ENCODE measurements at places on chromosomes 13 and 19.

- peak; percentile 34 for DNase-seq
Measured at GRCh38 chr19:39497996-39498797, 550 bp upstream of the DLL3 start.

DNA sequence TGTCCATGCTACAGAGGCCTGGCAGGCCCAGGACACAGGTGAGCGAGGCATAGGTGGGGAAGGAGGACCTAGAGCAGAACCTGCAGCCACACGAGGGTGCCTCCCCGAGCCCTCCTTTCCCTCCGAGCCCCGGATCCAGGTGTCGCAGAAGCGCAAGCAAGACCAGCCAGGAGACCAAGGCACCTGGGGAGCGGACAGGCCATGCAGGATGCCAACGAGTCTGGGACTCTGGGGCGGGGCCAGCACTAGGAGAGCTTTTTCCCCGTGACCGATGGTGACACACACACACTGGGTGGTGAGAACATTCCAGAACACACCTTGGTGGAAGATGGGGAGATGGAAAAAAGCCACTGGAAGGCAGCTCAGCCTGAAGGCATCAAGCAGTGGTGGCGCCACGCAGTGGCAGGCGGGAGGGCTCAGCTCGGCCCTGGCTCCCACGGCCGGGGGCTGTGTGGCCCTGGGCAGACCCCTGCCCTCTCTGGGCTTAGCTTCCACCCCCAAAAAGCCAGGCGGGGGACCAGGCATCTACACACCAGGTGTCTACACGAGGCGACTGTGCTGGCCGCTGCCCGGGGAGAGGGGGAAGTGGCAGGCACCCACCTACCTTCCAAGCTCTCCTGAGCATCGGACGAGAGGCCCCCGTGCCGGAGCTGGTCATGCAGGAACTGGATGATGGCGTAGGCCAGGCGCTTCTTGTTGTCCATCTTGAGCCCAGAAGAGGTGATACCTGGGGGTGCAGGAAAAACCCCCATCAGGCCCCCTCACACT lies 14.5 kb downstream of the SGTA start:
- no peak for DNase-seq

- DNase-seq, result no peak
Measured at GRCh38 chr19:12698138-12698537, 1.7 kb upstream of the FBXW9 start.

DNA sequence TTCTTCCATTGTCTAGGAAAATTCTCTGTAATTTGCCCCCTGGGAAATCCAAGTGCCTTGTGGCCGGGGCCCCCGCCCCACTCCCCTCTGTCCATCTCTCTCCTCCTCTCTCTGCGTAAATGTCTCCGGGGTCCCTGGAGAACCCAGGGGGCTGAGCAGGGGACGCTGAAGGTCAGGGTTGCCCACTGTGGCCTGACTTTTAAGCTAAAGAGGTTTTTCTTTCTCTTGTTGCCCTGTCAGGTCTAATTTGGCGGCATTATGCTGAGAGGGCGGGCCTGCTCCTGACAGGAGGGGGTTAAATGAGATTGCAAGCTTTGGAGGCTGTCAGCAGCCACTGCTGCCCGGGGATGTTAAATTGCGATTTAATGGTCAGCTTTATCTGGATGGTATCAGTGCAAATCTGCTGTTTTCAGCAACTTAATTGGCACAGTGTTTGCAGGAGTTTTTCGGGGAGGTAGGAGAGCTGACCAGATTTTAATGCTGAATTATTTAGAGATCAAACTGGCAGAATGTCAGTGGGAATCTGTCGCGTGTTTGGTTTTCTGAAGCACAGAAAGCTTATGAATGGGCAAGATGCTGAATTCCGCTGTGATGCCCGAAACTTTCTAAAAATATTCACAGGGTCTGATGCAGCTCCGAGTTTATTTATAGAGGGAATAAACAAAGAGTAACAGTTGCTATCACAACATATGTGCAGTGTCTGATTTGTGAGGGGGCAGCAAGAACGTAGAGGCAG lies 93.2 kb upstream of the SOX1 start:
- no peak for DNase-seq

DNA sequence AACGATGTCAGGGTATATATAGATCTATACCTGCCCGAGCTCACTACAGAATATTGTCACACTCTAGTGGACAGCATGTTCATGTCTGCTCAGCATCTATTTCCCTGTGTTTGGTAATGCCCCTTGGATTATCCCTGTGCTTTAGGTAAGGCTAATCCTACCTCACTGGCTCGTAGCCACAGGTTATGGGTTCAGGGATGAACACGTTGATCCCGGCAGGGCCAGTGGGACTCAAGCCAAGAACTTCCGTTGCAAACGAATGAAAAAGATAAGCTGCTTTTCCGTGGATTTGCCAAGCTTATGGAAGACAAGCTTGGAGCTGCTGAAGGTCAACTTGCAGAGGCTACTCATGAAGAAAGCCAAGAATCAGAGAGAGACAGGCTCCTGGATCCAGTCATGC lies 400.0 kb upstream of the TSHZ3 start:
- DNase-seq, result no peak

DNA sequence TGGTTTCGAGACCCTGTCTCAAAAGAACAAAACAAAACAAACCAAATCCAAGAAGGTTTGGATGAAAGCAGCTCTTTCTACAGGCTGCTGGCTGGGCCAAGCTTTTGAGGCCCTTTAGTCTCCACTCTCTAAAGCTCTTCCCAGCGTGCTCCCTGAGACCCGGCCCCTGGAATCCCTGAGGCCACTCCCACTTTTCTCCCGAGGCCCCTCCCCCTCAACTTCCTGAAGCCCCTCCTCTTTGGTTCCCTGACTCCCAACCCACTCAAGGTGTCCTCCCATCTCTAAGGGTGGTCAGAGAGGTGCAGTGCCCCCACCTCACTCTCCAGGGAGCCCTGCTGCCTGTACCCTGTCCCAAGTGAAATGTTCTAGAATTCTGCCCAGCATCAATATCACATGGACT lies 10.6 kb downstream of the ERICH6B start:
- no peak for DNase-seq

- DNase-seq, result peak; percentile 43
Measured at GRCh38 chr13:26946684-26947343, 186.2 kb upstream of the GPR12 start.

- DNase-seq, result no peak
Measured at GRCh38 chr19:48613852-48614435, 932 bp downstream of the FAM83E start.

DNA sequence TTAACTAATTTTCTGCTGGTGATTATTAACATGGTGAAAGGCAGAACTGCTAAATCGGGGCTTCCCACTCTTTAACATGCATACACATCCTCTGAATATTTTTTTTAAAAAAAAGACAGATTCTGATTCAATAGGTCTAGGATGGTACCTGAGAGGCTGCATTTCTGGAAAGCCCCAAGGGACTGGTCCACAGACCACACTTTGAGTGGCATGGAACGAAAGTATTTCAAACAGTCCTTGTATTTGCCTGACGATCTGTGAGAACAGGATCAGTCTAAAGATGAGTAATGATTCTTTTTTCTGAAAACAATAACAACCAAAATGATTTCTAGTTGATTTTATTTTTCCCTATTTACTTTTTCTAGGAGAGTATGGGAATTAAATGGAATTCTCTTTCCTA lies 16.7 kb upstream of the SPART start:
- DNase-seq, result no peak

DNA sequence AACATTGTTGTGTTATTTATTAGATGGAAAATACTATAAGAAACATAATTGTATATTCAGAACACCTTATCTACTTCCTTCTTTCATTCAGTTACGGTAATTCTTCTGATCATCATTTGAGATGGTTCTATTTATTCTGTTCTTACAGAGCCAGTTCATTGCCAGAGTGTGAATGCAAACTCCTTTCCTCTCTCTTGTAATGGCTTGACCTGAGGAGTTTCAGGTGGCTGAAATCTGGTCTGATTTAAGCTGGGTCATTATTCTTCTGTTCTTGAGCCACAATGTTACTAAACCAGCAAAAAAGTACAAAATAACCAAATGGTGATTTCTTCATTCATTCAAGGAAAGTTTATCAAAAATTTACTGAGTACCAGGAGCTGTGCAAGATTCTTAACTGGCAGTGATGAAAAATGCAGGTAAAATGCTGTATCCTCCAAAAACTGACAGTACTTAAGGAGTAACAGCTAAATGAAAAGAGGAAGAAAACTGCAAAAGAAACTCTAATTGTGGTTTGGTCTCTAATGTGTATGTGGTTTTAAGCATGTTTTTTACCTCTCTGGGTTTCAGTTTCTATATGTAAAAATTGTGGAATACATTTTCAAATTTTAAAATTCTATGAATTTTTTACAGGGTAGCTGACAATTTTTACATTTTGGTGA lies 182.4 kb upstream of the UFM1 start:
- DNase-seq, result no peak

- DNase-seq, result no peak
Measured at GRCh38 chr19:17330262-17331044, 4.2 kb downstream of the ANO8 start.

DNA sequence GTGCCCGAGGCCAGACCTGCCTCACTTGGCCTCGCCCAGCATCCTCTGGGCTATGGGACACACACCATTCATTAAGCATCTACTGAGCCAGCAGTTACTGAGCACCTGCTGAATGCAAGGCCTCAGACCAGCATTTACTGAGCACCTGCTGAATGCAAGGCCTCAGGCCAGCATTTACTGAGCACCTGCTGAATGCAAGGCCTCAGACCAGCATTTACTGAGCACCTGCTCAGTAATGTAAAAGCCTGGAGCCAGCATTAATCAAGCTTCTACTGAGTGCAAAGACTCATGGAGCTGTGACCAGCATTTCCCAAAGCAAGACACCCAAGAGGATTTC lies 3.7 kb downstream of the ATP8B3 start:
- no peak for DNase-seq

GRCh38 chr19:58480481-58480830 lies 4.3 kb downstream of the ZNF446 start:
- no peak for DNase-seq

DNA sequence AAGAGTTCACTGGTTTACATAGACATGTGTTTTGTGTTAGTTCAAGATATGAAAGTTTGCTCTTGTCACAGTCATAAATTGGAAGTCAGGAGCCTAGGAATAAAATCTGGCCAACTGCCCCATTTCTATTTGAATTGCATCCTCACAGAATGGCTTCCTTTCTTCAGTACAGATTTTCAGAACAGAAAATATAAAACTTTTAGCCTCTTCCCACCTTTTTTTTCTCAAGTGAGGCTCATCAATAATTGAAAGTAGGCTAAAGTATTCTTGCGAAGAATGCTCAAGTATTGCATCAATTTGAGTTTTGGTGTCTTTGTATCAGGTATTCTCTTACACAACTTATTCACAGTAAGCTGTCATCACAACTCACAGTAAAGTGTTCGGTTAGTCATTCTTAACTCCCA lies 802.7 kb downstream of the PCDH9 start:
- no peak for DNase-seq

- DNase-seq, result peak; percentile 76
Measured at GRCh38 chr13:114115191-114115671, 17.2 kb downstream of the RASA3 start.

- DNase-seq, result peak; percentile 22
Measured at GRCh38 chr19:7970716-7971448, 27.4 kb upstream of the TIMM44 start.

GRCh38 chr13:112450904-112451240 lies 74.7 kb downstream of the SPACA7 start:
- no peak for DNase-seq

- DNase-seq, result peak; percentile 46
Measured at GRCh38 chr13:102651392-102651791, 43.5 kb downstream of the METTL21C start.

DNA sequence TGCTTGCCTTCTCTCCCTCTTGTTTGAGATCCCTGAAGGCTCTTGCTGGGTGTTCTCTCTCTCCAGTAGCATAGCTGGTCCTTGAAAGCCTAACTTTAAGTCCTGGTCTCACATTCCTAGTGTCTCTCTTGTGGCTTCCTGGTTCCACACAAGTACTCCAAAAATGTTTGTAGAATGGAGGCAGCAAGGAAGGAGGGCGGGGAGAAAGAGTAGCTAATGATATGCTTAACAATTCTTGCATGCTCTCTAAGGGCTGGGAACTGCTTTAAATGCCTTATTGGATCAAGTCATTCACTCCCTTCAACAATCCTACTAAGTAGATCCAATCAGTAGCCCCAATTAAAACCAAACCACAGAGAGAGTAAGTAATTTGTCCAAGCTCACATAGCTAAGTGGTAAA lies 357.3 kb downstream of the KLF5 start:
- DNase-seq, result peak; percentile 49

GRCh38 chr19:38650911-38651584 lies 3.6 kb downstream of the ACTN4 start:
- DNase-seq, result peak; percentile 75

GRCh38 chr13:109628251-109628699 lies 158.1 kb downstream of the IRS2 start:
- peak; percentile 62 for DNase-seq

DNA sequence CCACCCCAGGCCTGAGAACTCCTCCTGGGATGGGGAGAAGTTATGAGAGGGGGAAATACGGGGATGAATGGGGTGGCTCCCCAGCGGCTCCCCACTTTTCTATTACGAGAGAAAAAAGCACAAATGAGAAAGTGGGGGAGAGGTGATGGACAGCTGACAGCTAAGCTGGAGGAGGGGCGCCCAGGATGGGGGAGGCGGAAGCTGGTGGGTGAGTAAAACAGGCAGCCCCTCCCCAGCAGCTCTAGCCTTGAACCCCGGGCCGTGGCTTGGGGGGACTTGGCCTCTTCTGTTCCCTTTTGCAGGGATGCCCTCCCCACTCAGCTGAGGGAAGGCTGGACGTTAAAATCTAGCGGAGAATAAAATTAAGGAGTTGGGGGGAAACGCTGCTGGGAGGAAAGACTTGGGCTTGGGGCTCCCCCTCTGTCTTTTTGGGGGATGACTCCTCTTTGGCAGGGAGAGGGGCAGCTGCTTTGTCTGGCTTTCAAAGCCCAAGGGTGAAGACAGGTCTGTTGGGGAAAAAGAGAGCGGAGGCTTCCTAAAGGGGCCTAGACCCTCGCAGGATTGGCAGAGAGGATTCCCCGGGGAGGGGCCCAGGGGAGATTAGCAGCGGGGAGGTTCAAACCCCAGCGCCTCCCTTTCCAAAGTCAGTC lies 1.4 kb upstream of the SAMD1 start:
- DNase-seq, result no peak

GRCh38 chr13:112622375-112622774 lies 34.4 kb upstream of the TUBGCP3 start:
- DNase-seq, result no peak

- no peak for DNase-seq
Measured at GRCh38 chr13:111929036-111929616, 137.8 kb upstream of the SOX1 start.

- no peak for DNase-seq
Measured at GRCh38 chr13:72174549-72174948, 307.5 kb upstream of the DACH1 start.

DNA sequence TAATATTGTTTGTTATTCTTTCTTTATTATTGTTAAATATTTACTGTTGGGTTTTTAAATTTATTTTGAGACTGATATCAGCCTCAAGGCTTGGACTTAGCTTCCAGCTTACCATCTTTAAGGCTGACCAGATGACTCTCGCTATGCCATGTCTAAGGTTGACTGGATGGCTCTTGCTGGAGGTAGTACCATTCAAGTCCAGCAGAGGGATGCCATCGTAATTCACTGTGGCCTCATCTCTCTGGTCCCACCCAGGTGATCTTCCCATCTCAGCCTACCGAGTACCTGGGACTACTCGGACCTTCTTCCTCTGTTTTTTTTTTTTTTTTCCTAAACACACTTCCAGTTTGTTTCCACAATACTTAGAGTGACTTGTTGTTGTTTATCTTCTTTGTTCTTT lies 41.7 kb upstream of the ZNF91 start:
- DNase-seq, result no peak

- DNase-seq, result peak; percentile 85
Measured at GRCh38 chr13:31638577-31638976, 100.7 kb upstream of the RXFP2 start.
